Activated T-cell treated with anti-CD3 and anti-CD28 coated beads, Interleukin-2, amount 50 U/mL, for 72 hours (primary cell): ENCODE measurements at places on chromosomes 2 and 18.

DNA sequence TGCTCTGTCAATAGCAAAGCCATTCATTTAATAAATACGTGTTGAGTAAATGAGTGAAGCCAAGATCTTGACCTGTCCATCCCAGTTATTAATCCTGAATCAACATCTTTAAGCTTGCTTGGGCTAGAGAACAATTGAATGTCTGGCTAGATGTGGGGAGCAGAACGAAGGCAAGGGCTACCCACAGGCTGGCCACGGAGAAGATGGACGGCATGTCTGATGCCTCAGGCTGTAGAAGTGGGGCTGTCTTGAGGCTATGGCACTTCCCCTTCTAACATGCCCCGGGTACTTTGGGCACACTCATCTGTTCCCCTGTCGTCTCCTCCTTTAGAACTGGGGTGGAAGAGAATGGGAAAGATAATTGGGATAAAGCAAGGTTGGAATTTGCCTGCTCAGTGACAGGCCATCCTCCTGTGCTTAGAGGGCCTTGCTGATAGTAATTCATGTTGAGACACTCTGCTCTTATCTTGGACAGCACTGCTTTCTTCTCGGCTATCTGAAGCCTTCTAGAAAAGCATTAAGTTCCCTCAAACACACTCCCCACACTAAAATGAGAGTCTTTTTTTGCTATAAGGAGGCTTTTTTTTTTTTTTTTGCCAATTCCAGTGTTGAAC, 225.7 kb downstream of the MREG start:
- DNase-seq = no peak

GRCh38 chr2:237604960-237605359, 14.4 kb upstream of the RAB17 start:
- no peak for DNase-seq

GRCh38 chr18:36578871-36579710, 249.7 kb downstream of the TPGS2 start:
- DNase-seq = no peak

DNA sequence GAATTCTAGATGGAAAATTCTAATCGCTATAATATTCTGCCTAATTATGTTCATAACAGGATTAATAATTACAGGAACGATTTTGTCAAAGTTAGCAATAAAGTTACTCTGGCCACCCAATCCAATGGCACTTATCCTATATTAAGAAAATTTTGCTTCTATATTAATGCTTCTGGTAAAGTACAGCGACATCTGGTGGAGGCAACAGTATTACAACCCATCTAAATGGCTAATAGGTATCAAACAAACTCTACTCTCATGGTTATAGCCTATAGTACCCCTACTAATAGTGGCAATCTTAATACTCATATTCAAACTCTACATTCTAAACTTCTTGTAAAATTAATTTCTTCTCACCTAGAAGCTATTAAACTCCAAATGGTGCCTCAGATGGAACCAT, 1084.7 kb upstream of the LRRTM1 start:
- DNase-seq = no peak

DNA sequence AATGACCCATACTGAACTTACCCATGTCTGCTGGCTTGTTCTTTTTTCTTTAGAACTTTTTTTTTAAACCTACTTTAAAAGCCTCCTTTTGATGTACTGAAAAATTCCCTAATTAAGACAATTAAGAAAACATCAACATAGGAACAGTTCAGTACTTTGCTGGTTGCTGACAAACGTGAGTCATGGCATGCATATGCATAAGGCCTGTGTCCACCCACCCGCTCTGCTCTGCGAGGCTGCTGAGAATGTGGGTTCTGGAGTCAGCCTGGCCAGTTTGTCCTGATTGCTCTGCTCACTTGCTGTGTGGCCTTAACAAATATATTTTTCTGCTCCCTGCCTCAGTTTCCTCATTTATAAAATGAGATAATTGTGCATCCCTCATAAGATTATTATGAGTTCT, 27.3 kb downstream of the LAMA3 start:
- DNase-seq = no peak

DNA sequence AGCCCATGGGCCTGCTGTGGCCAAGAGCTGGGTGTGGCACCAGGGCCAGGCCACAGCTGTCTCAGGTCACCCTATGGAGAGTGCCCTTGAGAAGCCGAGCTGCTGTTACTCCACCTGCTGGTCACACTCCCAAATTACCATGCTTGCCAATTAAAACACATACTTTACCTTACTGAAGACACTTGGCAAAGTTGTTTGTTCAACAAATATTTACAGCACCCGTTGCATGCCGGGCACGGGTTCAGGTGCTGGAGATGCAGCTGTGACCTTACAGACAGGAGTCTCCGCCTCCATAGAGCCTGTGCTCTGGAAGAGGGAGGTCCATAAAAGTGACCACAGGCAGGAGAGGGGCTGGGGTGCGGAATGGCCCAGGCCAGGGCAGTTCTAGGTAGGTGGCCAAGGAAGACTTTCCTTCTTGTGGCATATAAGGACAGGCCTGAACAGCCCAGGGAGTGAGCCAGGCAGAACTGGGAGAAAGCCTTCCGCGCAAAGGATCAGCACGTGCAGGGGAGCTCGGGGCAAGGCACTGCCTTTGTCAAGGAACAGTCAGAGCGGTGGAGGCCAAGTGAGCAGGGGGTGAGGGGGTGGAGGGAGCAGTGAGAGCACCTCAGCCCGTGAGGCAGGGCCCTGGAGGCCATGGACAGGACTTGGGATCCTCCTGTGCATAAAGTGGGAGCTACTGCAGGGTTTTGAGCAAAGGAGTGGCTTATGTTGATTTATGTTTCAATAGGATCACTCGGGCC, 23.6 kb upstream of the RBM44 start:
- peak; percentile 54 for DNase-seq

GRCh38 chr2:15666861-15667808, 75.5 kb downstream of the DDX1 start:
- DNase-seq = no peak

GRCh38 chr2:114525955-114526354, 83.5 kb downstream of the DPP10 start:
- DNase-seq = no peak

DNA sequence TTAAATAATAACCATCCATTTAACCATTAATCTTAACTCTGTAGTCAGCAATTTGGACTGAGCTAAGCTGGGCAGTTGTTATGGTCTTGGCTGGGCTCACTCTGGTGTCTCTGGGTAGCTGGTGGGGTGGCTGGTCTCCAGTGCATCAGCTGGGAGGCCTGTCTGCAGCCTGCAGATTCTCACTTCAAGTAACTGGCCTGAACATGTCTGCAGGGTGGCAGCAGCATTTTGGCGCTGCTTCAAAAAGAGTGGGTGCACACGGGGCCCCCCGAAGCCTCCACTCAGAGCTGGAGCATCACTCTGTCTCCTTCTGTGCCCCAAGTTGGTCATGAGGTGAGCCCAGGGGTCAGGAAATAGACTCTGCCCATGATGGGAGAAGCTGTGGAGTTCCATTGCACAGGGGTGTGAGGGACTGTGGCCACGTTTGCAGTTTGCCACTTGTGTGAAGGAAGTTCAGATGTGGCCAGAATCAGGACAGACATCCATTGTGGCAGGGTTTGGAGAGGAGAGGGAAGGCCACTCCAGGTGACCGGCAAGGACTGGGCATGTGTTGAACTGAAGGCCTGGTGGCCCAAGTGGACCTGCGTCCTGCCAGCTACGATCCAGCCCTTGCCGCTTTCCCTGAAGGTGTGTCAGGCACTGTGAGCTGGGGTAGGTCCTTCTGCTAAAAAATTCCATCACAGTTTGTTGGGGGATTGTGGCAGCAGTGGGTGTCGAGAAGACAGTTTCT, 4.9 kb upstream of the ALLC start:
- DNase-seq = no peak

DNA sequence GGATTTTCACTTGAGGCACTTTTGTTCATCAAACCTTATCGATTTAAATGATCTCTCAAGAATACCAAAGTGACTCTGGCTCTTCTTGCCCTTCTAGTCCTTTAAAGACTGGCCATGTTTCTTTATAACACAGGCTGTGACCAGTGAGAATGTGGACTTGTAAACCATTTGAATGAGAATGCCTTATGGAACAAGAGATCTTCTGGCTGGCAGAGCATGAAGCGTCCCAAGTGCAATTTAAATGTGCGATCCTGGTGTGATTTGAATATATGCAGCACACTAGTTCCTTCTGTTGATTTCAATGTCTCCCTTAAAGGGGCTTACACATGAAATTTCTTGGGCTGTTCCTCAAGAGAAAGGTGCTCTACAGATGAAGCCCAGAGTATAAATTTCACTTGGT, 262.4 kb upstream of the CCDC68 start:
- no peak for DNase-seq

- DNase-seq = no peak
Measured at GRCh38 chr18:37559194-37559593, 6.4 kb downstream of the CELF4 start.

GRCh38 chr2:13113002-13113401, 396.3 kb downstream of the TRIB2 start:
- no peak for DNase-seq

- DNase-seq = no peak
Measured at GRCh38 chr2:88659538-88659915, 31.9 kb upstream of the RPIA start.

- no peak for DNase-seq
Measured at GRCh38 chr2:141766225-141766624, 364.6 kb downstream of the LRP1B start.

DNA sequence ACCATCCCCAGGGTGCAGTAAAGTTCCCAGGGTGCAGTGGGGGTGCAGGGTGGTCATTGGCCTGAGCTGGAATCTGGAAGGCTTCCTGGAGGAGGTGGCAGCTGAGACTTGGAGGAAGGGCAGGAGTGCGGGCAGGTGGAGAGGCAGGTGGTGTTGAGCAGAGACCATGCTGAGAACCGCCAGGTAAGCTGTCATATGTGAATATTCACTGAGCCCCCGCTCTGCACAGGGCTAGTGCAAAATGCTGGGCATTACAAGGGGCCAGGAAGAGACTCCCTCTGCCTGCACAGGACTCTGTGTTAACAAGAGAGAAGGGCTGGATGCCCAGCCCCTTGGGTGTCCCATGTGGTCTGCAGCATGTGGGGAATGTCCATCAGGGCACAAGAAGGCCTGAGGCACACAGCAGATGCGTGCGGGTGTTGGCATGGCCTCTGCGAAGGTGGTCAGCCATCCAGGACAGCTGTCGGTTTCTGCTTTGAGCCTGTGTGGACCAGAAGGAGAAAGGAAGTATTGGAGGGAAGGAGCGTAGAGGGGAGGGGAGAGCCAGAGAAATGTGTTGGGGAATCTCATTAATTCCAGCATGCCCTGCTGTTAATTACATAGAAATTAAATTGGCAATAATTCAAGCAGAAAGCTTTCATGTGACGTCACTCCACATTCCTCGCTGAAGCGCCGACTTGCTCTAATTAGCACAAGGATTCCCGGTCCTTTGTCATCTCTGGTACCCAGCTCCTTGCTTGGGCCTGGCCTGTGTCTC, 62.8 kb upstream of the OTOS start:
- DNase-seq = no peak

GRCh38 chr18:34786162-34786741, 76.2 kb downstream of the DTNA start:
- DNase-seq = no peak

DNA sequence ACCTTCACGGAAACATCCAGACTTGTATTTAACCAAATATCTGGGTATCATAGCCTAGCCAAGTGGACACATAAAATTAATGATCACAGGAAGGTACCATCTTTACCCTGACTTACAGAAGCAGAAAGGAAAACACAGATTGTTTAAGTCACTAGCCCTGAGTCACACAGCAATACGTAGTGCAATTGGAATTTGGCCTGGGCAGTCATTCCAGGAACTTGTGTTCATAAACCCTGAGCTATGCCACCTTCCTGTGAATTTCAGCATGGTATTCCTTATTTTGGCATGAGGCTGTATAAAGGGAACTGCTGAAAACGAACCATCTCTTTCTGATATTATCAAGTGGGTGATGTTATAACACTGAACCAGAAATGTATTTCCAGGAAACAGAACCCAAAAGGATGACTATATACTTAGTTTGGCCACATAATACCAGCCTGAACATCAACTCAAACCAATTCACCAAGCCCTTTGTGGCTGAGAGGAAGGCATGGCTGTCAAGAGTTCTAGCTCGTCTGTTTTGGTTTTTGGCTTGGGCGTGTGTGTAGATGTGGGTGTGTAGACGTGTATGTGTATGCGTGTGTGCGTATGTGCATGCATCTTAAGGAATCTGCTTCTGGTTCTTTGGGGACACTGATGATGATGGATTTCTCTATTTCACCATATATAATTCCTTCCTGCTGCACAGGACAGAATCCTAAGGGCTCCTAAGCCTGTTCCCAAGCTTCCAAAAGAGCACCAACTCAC, 533.4 kb upstream of the ID2 start:
- DNase-seq = no peak

DNA sequence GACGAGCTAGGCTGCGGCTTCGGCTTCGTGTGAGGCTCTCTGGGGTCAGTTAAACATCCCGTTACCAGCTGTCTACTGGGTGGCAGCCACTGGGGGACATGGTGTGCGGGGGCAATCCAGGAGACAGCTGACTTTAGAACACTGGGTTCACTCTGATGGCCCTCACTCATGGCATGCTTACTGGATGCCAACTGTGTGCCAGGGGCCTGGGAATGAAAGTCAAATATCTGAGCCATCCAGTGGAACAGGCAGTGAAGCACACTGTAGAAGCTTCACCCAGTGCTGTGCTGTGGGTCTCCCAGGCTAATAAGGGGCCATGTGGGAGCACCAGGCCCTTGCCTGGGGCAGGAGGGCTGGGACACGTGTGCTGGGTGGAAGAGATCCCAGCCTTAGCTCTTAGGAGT, 48.3 kb downstream of the GLI2 start:
- DNase-seq = no peak

DNA sequence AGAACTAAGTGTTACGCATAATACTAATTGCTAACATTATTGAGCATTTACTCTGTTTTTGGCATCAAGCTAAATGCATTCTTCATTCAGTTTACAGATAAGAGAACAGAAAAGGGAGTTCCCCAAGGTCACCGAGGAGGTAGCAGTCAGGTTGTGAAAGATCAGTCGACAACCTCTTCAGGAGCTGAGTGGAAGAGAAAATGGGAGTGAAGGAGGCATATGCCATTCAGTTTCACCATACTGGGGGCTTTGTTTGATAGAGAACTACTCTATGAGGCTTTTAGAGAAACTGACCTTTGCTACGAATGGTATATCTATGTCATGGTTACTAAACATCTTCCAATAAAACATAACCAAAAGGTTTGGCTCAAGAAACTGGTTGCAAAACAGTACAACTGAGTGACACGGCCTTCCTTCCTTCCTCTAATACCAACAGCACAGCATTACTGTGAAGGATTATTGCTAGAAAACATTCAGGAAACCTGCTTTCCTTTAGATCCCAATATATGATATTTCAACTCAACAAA, 112.1 kb downstream of the RBMS1 start:
- DNase-seq = no peak
